ENCODE measurements at places on chromosomes 4 and X. TPM values are rescaled to one million over a fixed set of nuclear protein-coding genes. Genes with fewer than 3 reads are reported as not detected.
A peak's percentile ranks its signal among the peaks of the same experiment; 100 is the strongest.

DNA sequence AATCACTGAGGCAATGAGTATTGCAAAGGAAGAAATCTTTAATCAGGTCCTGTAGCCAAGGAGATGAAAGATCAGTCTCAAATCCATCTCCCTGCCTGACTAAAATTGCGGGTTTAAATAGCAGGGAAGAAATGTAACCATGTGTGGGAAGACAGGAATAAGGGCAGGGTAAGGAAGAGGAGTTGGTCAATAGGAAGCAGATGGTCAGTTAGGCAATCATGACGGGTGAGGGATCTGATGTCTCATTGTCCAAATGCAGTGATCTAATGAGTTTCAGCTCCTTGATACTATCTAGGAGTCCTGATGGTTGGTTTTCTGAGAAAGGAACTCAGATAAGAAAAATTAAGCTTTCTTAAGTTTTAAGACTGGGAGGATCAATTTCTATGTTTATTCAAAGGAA lies 200.8 kb downstream of the SPATA18 start:
- DNase-seq, result no peak

GRCh38 chr4:184583738-184584502 lies 65.3 kb downstream of the CASP3 start:
- DNase-seq, result no peak

GRCh38 chr4:77493829-77494551 lies 111.6 kb upstream of the CXCL13 start:
- DNase-seq, result no peak

DNA sequence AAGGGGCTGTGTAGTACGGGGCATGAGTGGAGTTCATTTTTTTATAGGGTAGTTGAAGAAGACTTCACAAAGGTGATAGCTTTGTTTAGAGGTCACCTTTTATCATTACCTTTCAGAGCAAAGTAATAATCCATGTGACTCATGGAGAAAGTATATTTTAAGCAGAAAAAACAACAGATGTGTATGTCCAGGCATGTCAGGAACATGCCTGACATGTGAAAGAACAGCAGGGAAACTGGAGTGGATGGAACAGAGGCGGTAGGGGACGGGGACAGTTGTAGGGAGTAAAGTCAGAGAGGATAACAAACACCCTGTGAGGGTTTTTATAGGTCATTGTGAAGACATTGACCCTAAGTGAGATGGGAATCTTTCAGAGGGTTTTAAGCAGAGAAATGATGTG lies 107.6 kb downstream of the USP9X start:
- no peak for DNase-seq

DNA sequence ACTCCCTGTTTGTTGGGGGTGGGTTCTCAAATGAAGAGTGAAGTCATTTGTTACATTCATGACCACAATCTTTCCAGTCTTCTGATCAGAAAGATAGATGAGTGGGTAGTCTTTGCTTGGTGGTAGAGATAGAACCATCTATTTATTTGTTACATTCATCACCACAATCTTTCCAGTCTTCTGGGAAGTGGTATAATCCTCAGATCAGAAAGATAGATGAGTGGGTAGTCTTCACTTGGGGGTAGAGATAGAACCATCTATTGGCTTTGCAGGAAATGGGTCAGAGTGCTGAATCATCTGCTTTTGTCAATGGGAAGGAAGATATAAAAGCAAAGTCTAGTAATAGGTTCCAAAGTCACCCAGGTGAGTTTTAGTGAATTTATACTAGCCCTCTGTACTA lies 64.2 kb upstream of the EPGN start:
- DNase-seq, result no peak

Gene EPGN
- not detected for total RNA-seq

- DNase-seq, result no peak
Measured at GRCh38 chr4:39237179-39237578, 54.9 kb downstream of the WDR19 start.

Gene DUSP21
- not detected for total RNA-seq

DNA sequence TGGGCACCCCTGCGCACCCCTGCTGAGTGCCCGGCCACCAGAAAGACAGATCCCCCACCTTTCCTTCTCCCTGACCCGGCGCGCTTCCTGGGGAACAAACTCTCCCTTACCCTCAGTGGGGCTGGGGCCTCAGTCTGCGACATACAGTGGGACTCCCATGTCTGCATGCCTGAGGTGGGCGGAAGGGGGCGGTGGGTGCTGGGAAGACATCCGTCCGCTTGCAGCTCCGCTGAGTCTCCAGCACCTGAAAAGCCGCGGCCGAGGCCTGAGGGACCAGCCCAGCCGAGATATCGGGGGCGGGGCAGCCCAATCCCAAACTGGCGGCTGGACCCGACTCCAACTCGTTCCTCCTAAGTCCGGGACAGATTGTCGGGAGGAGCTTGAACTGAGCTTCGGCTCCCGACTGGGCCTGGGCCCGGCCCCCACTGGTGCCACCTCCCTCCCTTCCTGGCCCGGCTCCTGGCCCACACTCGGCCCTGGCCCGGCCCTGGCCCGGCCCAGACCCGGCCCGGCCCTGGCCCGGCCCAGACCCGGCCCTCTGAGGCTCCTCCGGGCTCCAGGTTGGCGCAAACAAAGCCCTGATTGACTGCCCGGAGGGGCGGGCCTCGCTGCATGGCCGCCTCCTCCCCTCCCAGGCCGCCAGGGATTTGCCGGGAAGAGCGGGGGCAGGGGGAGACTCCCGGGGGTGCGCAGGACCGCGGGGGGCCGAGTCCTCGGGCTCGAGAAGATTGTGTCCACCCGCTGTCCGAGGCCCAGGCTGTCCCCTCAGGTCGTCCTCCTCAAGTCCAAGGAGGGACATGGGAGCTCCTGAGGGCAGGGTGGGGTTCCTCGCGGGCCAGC lies 877 bp upstream of the SLC16A2 start:
- peak; percentile 41 for DNase-seq

DNA sequence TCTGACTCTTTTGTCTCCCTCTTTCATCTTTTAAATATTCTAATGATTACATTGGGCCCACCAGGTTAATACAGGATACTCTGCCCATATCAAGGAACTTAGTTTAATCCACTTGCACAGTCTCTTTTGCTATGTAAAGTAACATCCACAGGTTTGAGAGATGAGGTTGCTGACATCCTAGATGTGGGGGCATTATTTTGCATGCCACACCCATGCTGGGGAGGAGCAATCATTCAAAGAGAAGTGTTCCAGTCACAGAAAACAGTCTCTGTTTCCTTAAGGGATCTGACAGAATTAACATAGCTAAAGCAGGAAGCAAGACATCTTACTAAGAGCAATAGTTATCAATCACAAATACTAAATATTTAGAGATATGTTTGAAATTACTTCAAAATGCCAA lies 11.5 kb upstream of the TRAM1L1 start:
- DNase-seq, result no peak

DNA sequence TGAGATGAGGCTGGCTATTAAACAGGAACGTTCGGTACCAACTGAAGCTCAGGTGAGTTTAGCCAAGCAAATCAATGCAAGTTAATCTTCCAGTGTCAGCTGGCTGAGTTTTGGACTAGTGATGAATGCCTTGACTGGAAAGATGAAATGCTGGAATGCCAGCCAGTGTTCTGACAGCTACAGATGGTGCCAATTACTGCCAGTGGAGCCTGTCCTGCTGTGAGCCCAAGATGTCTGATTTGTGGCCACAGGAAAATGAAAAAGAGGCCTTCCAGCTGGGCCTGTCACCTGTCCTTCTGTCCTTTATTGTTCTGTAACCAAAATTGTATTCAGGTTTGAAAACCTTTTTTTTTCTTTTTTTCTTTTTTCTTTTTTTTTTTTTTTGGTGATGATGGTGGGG lies 223.1 kb downstream of the AFF2 start:
- DNase-seq, result no peak

Gene AKAP4
- total RNA-seq, result not detected

Gene MAGEB1
- not detected for total RNA-seq

DNA sequence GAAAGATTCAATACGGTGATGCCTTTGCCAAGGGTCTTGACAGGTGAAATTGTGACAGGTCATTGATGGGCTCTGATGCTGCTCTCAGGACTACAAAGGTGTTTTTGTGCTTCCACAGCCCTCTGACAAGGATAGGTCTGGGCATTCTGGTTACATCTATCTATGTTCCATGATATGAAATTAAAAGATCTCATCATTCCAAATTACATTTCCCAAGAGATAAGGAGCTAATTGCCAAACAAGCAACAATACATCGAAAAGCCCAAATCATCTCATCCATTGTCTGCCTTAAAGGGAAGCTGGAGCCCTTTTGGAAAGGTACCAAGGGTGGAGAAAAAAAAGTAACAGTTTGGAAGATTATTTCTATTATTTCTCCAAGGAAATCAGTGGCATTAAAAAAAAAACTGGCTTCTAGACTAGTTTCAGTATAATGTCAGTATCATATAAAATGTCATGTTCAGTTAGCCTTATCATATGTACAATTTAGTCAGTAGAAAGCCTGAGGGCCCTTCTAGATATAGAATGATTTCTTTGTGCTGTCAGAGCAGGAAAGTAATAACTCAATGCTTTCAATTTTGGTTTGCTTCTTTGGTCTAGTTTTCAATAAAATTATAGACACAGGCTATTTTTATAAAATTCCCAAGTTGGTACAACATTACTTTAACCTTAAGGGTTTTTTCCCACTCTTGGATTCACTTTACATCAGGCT lies 224.5 kb upstream of the GPRIN3 start:
- no peak for DNase-seq

DNA sequence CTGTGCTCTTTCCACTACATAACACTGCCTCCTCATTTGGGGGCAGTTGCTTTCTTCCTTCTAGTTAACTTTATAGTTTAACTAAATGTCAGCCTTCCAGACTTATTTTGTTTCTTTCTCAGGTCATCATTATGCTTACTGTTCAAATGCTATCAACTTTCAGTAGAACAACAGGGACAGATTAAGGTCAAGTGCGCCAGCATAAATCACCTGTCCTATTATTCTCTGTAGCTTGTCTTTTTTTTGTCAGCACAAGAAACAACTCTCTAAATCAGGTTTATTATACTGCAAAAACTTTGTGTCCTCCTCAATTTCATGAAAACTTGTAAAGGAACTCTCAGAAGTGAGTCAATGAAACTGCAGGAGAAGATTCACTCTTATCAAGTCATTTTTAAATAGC lies 19.6 kb downstream of the SPANXA2 start:
- DNase-seq, result no peak

Gene MEPE
- 0.16 TPM for total RNA-seq
